ENCODE measurements at places on chromosomes 2 and 18. TPM values are rescaled to one million over a fixed set of nuclear protein-coding genes. Genes with fewer than 3 reads are reported as not detected.

DNA sequence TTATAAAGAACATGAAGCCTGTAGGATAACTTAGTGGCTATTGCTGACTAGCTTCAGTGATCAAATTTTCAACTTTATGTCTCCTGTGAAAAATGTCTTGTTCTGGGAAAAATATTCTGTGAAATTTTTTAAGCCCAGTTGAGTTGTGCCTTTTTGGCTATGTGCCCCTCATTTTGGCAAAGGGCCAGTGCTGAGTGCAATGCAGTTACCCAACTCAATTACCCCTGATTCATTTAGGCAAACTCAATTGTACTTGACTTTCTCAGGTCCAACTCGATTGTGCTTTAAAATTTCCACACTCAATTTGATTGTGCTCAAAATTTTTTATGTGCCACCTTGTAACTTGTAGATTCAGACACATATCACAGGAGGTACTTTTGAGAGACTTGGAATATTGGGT is 548.8 kb upstream of the NRP2 start:
- no peaks in the 10 kb centered on the region for H3K36me3 ChIP-seq
- no peak overlapping the region for H3K4me3 ChIP-seq
- no peaks in the 10 kb centered on the region for H3K27me3 ChIP-seq
- H3K4me1 ChIP-seq: no peaks in the 10 kb centered on the region
- DNase-seq: peak; percentile 16
- no peak overlapping the region for H3K27ac ChIP-seq

DNA sequence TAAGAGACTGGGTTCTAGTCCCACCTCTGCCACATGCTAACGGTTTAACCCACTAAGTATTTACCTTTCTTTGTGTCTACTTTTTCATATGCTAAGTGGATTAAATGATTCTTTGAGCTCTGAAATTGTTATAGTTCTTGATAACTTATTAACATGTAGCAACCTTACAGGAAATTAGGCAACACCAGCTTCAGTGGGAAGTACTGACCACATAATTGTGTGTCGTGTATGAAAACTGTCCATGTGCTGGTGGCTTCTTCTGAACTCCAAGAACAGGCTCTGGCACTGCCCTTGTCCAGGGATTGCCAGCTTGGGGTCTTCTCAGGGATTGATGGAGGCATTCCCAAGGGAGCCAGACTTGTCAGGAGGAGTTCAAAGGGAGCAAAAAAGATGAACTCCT is 427.7 kb downstream of the TGIF1 start:
- no peaks in the 10 kb centered on the region for H3K36me3 ChIP-seq
- H3K27ac ChIP-seq: no peak overlapping the region
- H3K27me3 ChIP-seq: no peaks in the 10 kb centered on the region
- DNase-seq: no peak

- no peaks in the 10 kb centered on the region for H3K27me3 ChIP-seq
- H3K4me1 ChIP-seq: peaks cover 24% of the 10 kb centered on the region
- H3K36me3 ChIP-seq: no peaks in the 10 kb centered on the region
- no peak overlapping the region for H3K4me3 ChIP-seq
- peak overlapping the region; percentile 63 for H3K27ac ChIP-seq
Observed at GRCh38 chr2:69789175-69789721, 40.2 kb upstream of the GMCL1 start.

GRCh38 chr2:127530245-127531140 is 4.2 kb upstream of the IWS1 start:
- H3K4me3 ChIP-seq: no peak overlapping the region
- no peak overlapping the region for H3K27ac ChIP-seq
- H3K36me3 ChIP-seq: no peaks in the 10 kb centered on the region
- H3K27me3 ChIP-seq: peaks cover 8% of the 10 kb centered on the region

- no peaks in the 10 kb centered on the region for H3K36me3 ChIP-seq
- no peak for DNase-seq
- no peak overlapping the region for H3K4me3 ChIP-seq
- no peaks in the 10 kb centered on the region for H3K4me1 ChIP-seq
- H3K27me3 ChIP-seq: peaks cover 55% of the 10 kb centered on the region
- H3K27ac ChIP-seq: no peak overlapping the region
Observed at GRCh38 chr2:232950751-232951150, 62.3 kb downstream of the NGEF start.

DNA sequence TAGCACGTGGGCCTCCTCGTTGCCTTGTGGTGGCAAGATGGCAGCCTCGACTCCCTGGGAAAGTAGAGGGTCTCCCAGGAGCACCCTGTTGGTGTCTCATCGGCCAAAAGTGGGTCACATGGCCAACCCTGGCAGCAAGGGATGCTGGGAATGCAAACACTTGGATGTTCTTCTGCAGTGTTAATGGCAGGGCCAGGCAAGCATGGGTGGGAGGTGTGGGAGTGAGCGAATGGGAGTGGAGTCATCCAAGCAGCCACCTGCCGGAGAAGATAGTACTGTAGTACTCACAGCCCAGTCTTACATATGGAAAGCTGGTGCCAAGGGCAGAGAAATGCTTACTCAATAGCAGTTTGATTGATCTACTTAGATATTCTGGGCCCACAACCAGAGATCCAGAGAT is 122.2 kb downstream of the INHBB start:
- H3K27me3 ChIP-seq: peaks cover 8% of the 10 kb centered on the region
- H3K27ac ChIP-seq: no peak overlapping the region
- DNase-seq: no peak
- no peaks in the 10 kb centered on the region for H3K36me3 ChIP-seq
- H3K4me1 ChIP-seq: peaks cover 40% of the 10 kb centered on the region

DNA sequence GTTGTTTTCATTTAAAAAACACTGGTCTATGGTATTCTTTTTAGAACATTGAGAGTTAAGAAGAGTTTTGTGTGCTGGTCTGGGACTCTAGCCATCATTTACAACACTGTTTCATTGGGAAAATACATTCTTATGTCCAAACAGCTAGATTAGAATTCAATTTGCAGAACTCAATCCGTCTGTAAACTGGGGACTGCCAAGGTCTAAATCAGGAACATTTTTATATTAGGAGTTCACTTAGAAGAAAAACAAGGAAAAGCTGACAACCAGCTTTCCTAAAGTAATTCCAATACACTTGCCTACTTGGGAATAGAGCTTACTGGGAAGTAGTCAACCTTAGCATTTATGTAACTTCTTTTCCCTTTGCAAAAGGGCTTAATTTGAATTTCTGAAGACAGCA is 91.5 kb upstream of the RNF152 start:
- H3K27ac ChIP-seq: no peak overlapping the region
- no peak overlapping the region for H3K4me3 ChIP-seq
- no peaks in the 10 kb centered on the region for H3K36me3 ChIP-seq
- H3K4me1 ChIP-seq: no peaks in the 10 kb centered on the region

RPRM gene
- total RNA-seq: not detected

CHCHD5 gene
- 19.2 TPM for total RNA-seq

TTC27 gene
- total RNA-seq: 7.5 TPM

CIB4 gene
- not detected for total RNA-seq

EMILIN1 gene
- 18.4 TPM for total RNA-seq

C2orf76 gene
- 7.3 TPM for total RNA-seq
